ENCODE measurements at places on chromosomes 4 and X. TPM values are rescaled to one million over a fixed set of nuclear protein-coding genes. Genes with fewer than 3 reads are reported as not detected.

Gene ITIH6
- not detected for polyA plus RNA-seq

- no peak for DNase-seq
Measured at GRCh38 chr4:6281436-6282313, 12.0 kb downstream of the WFS1 start.

- no peak for DNase-seq
Measured at GRCh38 chr4:169263791-169264392, 6.9 kb downstream of the SH3RF1 start.

GRCh38 chr4:188552741-188553275, 413.6 kb downstream of the TRIML1 start:
- DNase-seq, result no peak

GRCh38 chrX:19070555-19070994, 51.7 kb downstream of the ADGRG2 start:
- DNase-seq, result no peak

- DNase-seq, result no peak
Measured at GRCh38 chr4:2482693-2483092, 13.8 kb downstream of the RNF4 start.

DNA sequence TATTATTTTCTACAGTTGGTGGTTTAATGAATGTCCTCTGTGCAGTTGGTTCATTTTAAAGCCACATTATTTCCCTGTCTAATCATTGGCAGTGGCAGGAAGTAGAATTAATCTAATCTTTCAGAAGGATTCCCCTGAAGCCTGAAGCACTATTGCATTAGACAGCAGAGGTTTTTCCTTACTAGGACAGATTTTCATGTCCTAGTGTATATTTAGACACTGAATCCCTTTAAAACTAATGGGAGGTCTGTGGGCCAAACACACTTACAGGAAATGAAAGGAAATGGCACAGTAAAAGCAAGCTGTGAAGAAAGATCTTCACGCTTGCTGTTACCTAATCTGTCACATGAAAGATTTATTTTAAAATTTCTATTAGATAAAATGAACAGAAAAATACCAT, 165.2 kb downstream of the SLC39A8 start:
- no peak for DNase-seq

DNA sequence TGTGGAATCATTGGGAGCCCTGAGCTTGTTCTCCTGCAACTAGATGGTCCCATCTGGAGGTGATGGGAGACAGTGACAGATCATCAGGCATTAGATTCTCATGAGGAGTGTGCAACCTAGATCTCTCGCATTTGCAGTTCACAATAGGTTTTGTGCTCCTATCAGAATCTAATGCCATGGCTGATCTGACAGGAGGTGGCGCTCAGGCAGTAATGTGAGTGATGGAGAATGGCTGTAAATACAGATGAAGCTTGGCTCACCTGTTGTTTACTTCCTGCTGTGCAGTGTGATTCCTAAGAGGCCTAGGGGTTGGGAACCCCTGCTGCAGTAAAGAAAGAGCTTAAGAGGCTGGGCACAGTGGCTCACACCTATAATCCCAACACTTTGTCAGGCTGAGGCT, 42.2 kb upstream of the PUDP start:
- no peak for DNase-seq

GRCh38 chr4:7876201-7876875, 63.3 kb downstream of the AFAP1 start:
- peak; percentile 8 for DNase-seq

Gene HSFX4
- not detected for polyA plus RNA-seq

Gene PABPC1L2A
- polyA plus RNA-seq, result not detected

Gene PGAM4
- polyA plus RNA-seq, result not detected

GRCh38 chr4:7392438-7393421, 42.0 kb downstream of the PSAPL1 start:
- no peak for DNase-seq

GRCh38 chr4:16018061-16018676, 55.2 kb upstream of the FGFBP2 start:
- DNase-seq, result no peak

DNA sequence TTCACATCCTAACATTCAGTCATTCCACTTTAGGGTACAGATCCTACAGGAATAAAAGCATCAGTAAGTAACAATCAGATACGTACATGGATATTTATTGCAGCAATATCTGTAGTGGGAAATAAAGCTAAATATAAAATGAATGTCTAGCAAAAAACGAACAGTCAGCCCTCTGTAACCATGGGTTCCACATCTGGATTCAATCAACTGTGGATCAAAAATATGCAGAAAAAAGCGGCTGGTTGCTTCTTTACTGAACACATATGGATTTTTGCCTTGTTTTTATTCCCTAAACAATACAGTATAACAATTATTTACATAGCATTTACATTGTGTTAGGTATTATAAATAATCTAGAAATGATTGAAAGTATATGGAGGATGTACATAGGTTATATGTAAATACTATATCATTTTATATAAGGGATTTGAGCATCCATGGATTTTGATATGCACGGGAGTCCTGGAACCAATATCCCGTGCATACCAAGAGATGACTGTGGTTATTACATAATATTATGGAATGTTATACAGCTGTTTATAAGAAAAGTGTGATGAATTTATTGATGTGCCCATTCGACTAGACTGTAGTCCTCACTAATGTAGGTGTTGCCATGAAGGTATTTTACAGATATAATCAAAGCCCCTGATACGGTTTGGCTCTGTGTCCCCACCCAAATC, 132.8 kb downstream of the ARHGEF9 start:
- no peak for DNase-seq

DNA sequence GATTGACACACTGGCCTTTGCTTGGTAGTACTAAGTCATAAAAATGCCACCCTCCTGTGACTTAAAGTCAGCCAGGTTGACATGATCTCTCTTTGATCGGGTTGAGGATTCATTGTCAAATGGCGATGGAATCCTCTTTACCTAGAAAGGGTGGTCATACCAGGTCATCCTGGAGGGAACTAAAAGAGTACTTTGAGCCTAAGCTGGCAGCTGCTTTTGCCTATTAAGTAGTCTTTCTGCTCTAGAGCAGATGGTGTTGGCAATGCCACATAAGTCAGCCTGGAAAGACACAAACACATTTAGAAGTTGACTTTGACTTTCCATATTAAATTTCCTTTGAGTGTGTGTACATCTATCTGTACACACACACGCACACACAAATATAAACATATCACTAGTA, 39.2 kb upstream of the C4orf54 start:
- DNase-seq, result no peak

GRCh38 chrX:96989830-96990571, 106.3 kb downstream of the RPA4 start:
- DNase-seq, result no peak

GRCh38 chr4:150316332-150317205, 238.3 kb downstream of the DCLK2 start:
- no peak for DNase-seq

DNA sequence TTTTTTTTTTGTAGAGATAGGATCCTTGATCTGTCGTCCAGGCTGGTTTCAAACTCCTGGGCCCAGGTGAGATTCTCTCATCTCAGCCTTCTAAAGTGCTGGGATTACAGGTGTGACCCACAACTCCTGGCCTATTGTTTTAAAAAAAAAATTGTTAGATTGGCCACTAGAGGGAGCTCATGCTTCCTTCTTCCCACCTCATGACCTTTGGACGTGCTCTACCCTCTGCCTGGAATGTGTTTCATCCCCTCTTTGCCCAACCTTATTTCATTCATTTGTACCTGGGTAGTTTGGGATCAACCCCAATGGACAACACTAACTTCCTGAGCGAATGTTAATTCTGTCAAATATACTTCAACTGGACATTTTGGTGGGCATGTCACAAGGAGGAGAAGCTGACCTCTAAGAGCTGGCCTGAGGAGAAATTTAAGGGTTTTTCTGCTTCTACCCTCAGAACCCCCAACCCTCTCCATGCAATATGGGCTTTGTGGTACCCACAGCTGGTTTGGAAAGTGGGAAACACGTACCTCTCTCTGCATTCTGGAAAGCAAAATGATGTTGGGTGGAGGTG, 6.4 kb downstream of the PPEF2 start:
- DNase-seq, result peak; percentile 65

Gene GLRB
- polyA plus RNA-seq, result not detected

DNA sequence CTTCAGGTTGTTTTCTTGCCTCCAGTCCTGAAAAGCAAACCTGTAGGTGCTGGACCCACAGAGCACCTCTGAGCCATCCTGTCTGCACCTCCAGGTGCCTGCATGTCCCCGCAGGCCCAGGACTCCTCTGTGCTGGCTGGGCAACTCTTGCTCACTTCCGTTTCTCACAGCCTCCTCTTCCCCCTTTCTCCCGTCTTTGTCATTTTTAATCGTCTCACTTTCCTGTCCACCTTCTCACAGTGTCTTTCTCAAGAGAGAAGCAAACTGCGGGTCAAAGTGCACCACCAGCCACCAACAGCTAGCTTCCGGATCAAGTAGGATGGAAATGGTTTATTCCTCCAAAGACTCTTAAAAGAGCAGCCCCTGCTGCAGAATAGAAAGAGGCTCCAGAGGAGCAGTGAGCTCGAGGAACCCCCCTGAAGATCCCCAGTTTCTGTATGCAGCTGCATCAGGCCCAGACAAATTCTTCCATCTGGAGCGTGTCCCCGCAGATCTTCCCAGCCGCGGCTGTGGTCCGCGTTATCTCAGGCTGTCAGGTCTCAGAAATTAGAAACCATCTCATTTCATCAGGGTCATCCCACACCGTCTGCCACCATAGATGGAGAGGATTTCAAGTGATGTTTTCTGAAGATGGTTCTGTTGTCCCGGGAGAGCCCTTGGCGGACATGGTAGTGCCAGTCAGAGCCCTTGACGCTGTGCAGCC, 87.7 kb downstream of the FHDC1 start:
- DNase-seq, result peak; percentile 71

- DNase-seq, result no peak
Measured at GRCh38 chrX:22313766-22314165, 41.1 kb downstream of the CBLL2 start.

Gene MRFAP1
- polyA plus RNA-seq, result 255 TPM

GRCh38 chr4:74056858-74057562, 18.5 kb upstream of the CXCL3 start:
- peak; percentile 46 for DNase-seq

DNA sequence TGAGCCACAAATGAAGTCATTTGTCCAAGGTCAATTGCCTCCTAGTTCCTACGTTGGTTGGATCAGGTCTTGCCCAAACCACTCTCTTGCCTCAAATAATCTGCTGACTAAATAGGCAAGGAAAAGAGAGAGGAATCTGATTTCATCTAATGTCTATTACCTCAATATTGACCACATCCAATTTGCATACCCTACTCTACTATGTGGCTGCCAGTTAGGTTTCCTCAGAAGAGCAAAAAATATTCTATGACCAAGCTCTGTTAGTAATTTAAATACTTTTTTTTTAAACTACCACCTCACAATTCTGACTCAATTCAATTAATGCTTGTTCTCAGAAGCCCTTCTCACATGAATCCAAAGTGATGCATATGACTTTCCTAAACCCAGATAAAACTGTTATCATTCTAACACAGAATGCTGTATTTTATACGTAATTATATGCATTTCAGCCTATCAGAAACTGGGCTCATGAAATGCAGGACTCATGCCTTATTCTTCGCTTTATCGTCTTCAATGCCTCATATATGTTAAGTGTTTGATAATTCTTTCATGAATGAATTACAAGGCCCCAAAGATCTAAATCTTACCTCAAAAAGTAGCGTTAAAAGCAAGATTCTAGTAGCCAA, 98.6 kb downstream of the HUWE1 start:
- DNase-seq, result no peak

GRCh38 chrX:130593911-130594310, 192.1 kb downstream of the RBMX2 start:
- DNase-seq, result no peak

- no peak for DNase-seq
Measured at GRCh38 chrX:41332408-41333002, 1.5 kb upstream of the DDX3X start.

GRCh38 chr4:121953860-121954259, 2.0 kb upstream of the TRPC3 start:
- DNase-seq, result no peak

DNA sequence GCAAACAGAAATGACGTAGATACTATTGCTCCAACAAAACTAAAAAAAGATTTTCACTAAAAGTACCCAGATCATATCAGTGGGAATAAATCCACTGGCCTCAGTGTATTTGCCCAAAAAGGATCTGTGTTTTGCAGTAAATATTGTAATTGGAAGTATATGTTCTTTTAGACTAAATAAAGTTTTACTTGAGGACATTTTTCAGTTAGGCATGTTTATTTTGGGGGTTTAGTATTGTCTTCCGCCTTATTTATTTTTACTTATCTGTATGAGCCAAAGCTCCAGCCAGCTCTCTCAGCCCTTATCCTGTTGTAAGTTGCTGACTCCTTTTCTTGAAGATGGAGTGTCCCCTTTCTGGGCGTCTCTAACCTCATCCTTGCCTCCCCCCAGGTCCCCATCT, 49.8 kb downstream of the PTTG2 start:
- DNase-seq, result no peak

DNA sequence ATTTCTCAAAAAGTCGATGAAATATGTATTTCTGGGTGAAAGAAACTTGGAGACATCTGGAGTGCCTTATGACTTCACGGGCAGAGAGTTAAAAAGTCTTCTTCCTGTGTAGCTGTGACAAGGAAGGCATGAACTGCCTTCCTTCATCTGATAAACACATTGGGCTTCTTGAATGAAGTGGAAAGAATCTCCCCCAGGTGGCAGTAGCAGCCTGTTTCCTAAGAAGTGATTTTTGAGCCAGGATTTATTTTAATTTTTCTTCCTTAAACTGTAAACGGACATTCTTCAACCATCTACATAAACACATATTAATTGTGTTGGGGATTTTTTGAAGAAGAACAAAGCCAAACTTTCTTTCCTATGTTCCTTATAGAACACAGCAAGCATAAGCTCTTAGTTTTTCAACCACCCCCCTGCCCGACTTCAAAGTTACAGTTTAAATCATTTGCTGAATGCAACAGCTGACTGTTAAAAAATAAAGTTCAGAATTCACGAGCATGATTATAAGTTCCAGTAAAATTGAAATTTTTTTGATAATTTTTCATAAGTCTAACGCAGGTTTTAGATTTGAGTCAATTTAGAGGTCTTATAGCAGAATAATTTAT, 980 bp upstream of the GIMD1 start:
- DNase-seq, result peak; percentile 45

Gene POLA1
- polyA plus RNA-seq, result 19.3 TPM

GRCh38 chrX:119755981-119756533, 2.3 kb upstream of the SOWAHD start:
- DNase-seq, result no peak

- peak; percentile 25 for DNase-seq
Measured at GRCh38 chrX:39705290-39705689, 392.5 kb downstream of the BCOR start.

- DNase-seq, result no peak
Measured at GRCh38 chr4:87014284-87014782, 79.5 kb downstream of the AFF1 start.

DNA sequence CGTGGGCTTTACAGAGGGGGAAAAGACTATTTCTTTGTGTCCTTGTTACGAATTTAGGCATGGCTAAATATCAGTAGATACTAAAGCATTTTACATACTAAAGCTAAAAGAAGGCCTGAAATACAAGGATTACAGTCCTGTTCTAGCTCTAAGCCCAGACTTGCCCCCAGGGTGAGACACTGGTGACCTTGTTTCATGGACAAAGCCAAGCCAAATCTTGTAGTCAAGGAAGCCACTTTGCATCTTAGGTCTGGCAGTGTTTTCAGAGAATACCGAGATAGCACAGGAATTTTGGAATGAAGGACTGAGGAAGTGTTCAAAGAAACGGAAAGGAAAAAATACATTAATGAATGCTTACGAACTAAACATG, 733 bp upstream of the G3BP2 start:
- DNase-seq, result no peak

Gene CENPVL1
- not detected for polyA plus RNA-seq

Data from K562 (cell line).